ENCODE measurements at places on chromosomes 1 and 21.

DNA sequence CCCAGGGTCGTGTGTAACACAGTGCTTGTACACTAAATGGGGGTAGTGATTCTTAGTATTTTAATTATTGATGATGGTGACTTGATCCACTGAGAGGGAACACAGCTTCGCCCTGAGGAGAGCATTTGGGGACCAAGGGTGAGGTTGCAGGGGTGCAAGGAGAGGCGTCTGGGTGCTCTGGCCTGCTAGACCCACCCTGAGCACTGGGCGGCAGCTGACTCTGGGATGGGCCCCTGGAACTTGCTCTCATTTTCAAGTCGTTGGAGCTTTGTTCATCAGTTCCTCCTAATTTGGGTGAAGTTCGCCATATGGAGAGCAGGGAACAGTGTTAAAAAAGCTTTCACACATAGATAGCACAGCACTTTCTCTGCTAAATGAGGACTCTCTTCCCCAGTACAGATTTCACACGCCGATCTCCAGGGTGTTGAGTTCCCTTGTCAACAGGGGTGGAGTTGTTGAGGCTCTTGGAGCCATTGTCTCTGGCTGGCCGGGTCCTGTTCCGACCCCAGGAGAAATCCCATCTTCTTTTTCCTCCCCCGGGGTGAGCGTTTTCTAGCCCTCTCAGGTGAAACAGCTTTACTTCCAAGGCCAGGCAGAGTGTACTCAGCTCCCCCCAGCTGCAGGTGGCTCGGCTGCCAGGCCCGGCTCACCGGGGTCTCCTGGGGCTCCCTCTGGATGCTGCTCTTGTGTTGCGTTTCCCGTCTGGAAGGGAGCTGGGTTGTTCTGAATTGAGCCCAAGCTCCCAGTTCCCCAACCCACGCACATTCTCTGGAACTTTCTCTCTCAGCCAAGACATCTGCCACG is 367.4 kb downstream of the RPS6KC1 start:
- DNase-seq: no peak

- DNase-seq: peak; percentile 70
These were observed 28.5 kb upstream of the EPS8L3 start for GRCh38 chr1:109792056-109792831.

DNA sequence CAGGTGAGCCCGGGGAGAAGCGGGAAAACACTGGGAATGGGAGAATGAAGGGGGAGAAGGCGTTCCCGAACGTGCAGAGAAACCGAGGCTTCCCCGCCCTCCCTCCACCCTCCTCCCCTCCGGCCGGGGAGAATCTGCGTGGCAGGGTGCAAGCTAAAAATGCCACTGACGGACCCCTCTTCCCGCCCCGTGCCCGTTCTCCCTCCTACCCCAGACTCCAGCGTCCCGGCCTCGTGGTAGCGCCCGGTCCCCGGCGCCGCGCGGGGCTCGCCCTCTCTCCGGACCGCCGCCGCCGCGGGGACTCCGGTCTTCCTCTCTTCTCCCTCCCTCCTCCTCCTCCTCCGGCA is 81.6 kb upstream of the AK4 start:
- no peak for DNase-seq

DNA sequence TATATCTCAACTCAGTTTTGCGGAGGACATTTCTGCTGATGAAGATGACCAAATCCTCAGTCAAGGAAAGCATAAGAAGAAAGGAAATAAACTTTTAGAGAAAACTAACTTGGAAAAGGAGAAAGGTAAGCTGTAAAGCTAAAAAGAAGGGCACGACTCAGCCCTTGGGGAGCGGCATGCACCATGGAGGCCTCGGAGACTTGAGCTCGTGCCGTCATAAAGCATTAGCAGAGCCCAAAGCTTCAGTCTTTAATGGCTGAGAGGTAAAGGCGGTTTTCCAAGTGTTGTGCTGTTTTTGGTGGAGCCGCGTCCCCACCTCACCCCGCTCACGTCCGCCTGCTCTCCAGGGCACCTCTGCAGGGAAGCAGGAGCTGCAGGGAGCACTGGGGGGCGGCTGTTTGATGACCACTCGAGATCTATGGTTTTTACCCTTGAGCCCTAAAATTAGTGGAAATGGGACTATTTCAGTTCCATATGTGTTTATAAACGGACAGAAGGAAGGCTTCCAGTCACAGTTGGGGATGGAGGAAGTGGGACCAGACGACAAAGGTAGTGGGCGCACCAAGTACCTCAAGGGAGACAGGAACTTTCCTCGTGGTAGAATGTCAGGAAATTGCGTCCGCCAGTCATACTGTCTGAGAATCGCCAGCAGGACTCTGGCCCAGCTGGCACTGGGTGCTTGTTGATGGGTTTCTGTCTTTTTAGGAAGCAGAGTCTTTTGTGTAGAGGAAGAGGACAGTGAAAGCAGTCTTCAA is 27.6 kb downstream of the RRP1B start:
- no peak for DNase-seq

- DNase-seq: no peak
These were observed 19.9 kb downstream of the SYDE2 start for GRCh38 chr1:85180869-85181268.

GRCh38 chr1:236168716-236169429 is 26.5 kb downstream of the GPR137B start:
- no peak for DNase-seq

GRCh38 chr1:56446531-56447098 is 132.7 kb downstream of the PLPP3 start:
- DNase-seq: no peak

DNA sequence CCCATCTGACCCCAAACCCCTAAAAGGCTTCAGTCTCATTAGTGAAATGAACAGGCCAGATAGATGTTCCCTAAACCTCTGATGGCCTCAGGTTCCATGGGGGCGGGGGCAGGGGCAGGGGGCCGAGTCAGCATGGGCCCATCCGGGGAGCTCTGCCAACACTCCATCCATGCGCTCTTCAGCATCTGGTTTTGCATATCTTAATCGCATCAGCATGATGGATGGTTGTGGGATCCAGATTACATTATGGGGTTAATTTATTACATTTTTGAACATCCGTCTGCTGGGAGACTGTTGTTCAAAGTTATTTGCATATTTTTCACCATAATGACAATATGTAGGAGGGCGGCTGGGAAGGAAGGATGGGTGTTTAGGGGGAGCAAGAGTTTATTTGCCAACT is 3.1 kb upstream of the MAD2L2 start:
- no peak for DNase-seq

GRCh38 chr1:160264795-160265307 is 2.5 kb upstream of the DCAF8 start:
- DNase-seq: no peak
